ENCODE measurements at places on chromosomes 12 and 14.

DNA sequence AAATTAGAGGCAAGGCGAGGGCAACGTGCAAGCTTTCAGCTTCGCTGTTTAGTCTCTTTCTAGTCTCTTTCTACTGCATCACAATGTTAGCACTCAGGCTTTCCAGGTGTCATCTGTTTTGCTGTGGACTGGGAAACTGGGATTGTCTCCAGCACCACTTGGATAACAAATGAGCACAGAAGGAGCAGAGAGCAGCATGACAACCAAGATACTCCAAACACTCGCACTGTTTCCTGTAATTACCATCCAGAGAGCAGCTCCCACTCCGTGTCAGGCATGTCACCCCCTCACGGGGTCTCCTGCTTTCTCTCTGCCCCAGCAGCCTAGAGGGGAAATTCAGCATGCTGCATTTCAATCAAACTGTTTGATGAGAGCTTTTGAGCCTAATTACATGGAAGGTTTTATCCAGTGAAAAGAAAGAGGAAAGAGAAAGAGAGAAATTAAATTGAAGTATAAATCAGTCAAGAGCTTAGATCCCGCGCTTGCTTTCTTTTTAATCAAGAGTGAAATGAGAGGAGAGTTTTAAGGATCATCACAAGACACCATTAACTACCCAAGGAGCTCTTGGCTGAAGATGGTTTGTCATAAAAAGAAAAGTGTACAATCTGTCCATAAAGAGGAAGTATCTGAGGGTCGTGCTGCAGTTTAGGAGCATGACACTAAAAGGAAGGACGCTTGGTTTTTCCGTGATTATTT, 917.7 kb downstream of the DIO2 start:
- no peak for DNase-seq

GRCh38 chr12:111505601-111506036, 93.5 kb downstream of the ATXN2 start:
- DNase-seq, result no peak

DNA sequence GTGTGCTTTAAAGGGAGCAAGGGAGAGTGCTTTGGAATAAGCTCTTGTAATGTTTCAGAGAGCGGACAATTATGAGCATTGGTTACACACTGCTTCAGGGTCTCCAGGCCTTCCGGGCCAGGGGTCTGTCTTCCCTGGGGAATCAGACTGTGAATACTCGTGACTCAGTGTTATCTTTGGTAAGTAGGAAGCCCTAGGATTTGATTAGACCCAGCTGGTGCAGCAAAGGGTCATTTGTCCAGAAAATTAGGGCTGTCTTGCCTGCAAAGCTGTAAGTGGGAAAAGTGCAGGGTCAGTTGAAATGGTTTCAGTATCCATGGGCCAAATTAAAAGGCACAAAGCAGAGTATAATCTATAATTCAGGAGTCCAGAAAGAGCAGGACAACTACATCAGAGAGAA, 475.6 kb downstream of the MED13L start:
- no peak for DNase-seq

- DNase-seq, result no peak
These were observed 263.4 kb upstream of the PLEKHG7 start for GRCh38 chr12:92439420-92439805.

- DNase-seq, result no peak
These were observed 53.8 kb downstream of the SFSWAP start for GRCh38 chr12:131764738-131765137.

GRCh38 chr12:111578971-111579340, 20.2 kb downstream of the ATXN2 start:
- no peak for DNase-seq

DNA sequence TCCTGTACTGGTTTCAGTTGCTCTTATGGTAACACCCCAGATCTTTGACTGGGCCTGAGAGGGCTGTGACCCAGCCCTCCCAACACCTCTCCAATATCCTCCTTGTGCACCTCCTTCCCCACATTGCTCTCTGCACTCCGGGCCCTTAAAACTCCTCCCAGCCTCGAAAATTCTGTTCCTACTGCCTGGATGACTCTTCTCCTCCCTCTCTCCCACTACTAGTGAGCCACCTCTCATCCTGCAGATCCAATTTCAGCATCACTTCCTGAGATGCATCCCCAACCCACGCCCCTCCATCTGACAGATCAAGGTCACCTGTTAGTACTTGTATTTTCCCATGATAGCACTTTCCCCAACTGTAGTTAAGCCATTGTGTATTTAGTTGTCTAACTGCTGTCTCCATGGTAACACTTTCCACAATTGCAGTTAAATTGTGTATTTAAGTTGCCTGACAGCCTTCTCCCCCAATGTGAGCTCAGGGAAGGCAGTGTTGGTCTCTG, 11.5 kb upstream of the NT5DC3 start:
- DNase-seq, result no peak

DNA sequence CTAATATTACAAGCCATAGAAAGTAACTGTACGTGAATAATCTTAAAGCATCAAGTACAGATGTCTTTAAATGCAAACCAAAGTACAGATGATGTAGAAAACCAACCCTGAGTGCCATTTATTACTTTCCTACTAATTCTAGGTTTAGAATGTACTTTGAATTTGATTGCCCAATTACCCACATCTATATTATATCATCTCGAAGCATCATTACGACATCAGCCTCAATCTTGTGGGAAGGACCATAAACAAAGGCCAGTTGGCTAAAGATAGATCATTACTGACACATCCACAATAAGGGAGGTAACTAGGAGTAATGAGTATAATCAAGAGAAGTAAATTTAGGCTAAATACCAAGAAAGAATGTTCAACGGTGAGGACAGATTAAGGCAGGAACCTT, 478.9 kb downstream of the BCAT1 start:
- no peak for DNase-seq

DNA sequence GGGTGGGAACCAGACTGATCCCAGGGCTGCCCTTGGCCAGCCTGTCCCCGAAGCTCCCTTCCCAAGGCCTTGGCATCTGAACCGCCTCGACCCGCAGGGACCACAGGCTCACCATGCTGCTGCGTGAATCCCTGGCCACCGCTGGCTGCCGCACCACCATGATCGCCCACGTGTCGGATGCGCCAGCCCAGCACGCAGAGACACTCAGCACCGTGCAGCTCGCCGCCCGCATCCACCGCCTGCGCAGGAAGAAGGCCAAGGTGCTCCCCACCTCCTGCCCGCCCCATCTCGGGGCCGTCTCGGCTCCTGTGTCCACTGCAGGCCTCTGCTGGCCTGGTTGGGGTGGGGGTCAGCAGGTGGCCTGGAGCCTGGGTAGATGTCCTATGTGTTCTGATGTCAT, 35.7 kb downstream of the KIF26A start:
- no peak for DNase-seq

GRCh38 chr14:58898655-58899316, 261.0 kb downstream of the DACT1 start:
- DNase-seq, result peak; percentile 92

DNA sequence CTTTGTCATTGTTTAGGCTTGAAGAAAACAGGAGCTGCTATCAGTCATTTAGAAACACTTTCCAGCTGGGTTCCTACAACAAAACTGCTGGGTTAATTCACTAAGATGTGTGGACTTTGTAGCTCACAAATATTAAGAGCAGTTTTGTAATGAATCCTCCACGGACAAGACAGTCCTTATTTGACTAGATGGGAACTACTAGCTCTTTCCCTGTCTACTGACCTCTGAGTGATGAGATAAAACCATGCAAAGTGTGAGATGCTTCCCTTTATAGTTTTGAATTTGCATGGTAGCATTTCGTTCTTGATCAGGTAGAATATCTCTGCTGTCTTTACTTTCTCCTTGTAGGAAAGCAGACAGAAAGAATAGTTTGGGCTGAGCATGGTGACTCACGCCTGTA, 72.9 kb upstream of the STXBP6 start:
- no peak for DNase-seq

DNA sequence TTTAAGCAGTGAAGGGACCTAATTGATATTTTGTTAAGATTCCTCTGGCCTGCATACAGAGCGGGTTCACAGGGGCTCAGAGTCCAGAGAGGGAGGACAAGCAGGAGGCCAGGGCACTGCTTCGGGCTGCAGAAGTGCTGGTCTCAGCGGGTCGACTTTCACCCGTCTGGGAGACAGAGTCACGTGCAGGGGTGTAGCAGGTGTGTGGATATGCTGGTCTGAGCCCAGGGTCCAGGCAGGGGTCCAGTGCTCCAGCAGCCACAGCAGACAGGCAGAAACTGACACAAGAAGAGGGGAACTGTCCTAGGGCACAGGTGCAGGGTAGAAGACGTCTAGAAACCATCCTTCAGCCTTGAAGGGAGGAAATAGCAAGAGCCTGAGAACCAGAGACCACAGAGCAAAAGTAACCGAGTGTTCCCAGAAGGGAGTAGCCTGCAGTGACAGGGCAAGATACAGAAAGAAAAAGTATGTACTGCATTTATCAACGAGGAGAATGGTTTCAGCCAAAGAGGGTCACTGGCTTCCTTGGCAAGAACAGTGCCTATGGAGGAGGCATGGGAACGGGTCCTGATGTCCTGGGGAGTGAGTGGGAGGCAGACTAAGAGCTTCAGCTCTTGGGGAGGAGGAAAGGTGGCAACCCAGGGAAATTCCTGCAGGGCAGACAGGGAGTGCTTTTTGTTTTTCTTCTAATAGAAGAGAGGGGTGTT, 28.7 kb downstream of the FBXO21 start:
- DNase-seq, result no peak

DNA sequence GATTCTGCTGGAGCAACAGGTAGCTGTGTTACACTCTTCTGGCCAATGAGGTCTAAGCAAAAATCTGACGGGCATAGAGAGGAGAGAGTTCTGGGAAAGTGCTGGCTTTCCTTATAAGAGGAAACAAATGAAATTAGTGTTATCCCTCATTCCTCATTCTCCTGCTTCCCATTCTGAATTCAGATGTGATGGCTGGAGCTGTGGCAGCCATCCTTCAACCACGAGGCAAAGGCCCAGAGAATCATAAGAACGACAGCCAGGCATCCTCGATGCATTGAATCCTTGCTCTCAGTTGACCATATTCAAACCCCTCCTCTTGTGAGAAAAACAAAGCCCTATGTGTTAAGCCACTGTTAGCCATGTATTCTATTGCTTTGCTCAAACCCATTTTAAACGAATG, 27.5 kb upstream of the RIMBP2 start:
- no peak for DNase-seq

- no peak for DNase-seq
These were observed 225.7 kb downstream of the NUAK1 start for GRCh38 chr12:105912882-105913678.

DNA sequence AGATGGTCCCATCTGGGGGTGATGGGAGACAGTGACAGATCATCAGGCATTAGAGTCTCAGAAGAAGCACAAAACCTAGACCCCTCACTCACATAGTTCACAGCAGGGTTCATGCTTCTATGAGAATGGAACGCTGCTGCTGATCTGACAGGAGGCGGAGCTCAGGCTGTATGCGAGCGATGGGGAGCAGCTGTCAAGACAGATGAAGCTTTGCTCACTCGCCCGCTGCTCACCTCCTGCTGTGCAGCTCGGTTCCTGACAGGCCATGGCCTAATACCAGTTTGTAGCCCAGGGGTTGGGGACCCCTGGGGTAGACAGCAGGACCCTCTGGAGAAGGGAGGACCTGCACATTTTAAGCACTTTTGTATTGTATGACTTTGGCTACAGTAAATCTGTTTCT, 111.2 kb downstream of the LGMN start:
- no peak for DNase-seq

DNA sequence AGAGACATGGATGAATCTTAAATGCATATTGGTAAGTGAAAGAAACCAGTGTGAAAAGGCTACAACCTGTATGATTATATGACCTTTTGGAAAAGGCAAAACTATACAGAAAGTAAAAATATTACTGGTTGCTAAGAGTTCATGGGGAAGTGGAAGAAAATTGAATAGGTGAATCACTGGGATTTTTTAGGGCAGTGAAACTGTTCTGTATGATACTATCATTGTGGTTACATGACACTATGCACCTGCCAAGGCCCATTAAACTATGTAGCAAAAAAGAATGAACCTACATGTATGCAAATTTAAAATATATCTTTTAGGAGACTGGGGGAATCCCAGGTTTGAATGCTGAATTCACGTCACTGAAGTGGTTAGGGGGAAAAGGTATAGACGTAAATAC, 12.6 kb upstream of the OR8S1 start:
- no peak for DNase-seq

GRCh38 chr14:77870646-77871045, 70.7 kb downstream of the ADCK1 start:
- no peak for DNase-seq

DNA sequence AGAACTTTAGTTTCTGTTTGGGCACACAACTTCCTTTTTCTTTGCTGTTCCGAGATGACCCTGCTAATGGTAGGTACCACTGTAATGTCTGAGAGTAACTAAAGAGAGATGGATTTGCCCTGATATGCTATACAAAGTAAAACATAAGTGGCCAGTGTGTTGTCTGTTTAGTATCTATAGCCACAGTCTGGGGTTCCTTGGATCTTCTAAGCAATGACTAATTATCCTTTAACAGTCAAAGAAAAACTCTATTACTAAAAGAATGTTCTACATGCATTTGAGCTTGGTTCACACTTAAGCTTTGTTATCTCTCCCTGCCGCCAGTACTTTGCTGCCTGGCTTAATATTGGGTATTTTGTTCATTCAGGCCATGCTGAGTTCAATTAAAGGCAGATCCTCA, 1051.9 kb upstream of the FLRT2 start:
- DNase-seq, result no peak

GRCh38 chr12:64229796-64230195, 7.7 kb upstream of the KICS2 start:
- no peak for DNase-seq
